Osteoblast (primary cell): ENCODE measurements at places on chromosomes 16 and 17.

DNA sequence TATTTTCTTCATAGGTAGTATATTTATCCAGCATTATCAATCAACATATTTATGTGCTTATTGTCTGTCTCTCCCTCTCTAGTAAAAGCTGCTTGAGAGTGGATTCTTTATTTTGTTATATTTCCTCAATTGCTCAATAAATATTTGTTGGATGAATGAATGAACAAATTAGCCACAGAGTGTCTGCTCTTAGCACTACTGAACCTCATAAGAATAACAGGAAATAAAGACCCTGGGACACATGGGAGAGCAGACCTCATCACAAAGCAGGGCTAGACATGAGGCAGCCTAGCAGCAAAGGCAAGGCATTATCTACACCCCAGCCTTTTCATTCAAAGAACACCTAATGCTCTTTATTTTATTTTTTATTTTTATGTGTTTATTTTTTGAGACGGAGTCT is 34.9 kb upstream of the TANC2 start:
- no peak overlapping the region for H3K4me3 ChIP-seq
- peaks cover 5% of the 10 kb centered on the region for H3K27me3 ChIP-seq
- peaks cover 2% of the 10 kb centered on the region for H3K4me1 ChIP-seq

DNA sequence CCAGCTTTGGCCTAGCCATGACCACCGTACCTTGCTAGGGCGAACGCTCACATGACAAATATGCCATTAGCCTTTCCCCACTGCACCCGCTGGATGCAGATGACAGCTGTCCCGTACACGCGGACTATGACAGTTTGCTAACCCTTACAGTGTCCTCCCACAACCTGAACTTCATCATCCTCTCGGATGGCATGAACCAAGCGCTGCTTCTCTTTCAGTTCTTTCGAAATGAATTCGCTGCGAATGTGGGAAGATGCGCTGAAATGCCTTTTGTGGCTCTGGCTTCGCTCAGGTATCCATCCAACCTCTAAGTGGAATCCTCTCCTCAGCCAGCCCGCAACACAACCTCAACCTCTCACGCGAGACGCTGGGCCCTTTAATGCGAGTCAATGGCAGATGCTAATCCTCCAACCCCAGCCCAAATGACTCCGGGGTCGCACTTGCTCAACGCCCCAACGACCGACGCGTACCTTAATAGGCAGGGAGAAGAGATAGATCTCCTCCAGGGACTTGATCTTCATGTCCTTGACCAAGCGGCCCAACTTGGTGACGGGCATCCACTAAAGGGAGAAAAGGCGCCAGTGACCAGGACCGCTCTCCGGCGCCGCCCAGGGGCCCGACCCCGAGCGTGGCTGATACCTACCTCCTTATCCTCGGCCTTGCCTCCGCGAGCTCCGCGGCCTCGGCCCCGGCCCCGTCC is 670 bp downstream of the RPS2 start:
- peaks cover 28% of the 10 kb centered on the region for H3K36me3 ChIP-seq
- peak overlapping the region; percentile 91 for H3K4me3 ChIP-seq
- peaks cover 26% of the 10 kb centered on the region for H3K4me1 ChIP-seq
- peak; percentile 83 for DNase-seq
- peak overlapping the region; percentile 93 for H3K27ac ChIP-seq
- H3K27me3 ChIP-seq, result no peaks in the 10 kb centered on the region

- H3K4me1 ChIP-seq, result no peaks in the 10 kb centered on the region
- no peak overlapping the region for H3K27ac ChIP-seq
- H3K27me3 ChIP-seq, result no peaks in the 10 kb centered on the region
- no peak overlapping the region for H3K4me3 ChIP-seq
These were observed 105.7 kb downstream of the RBFOX3 start for GRCh38 chr17:79505199-79505598.

GRCh38 chr16:59973966-59974365 is 1239.8 kb upstream of the GOT2 start:
- DNase-seq, result peak; percentile 73
- no peak overlapping the region for H3K27ac ChIP-seq
- H3K4me3 ChIP-seq, result no peak overlapping the region

DNA sequence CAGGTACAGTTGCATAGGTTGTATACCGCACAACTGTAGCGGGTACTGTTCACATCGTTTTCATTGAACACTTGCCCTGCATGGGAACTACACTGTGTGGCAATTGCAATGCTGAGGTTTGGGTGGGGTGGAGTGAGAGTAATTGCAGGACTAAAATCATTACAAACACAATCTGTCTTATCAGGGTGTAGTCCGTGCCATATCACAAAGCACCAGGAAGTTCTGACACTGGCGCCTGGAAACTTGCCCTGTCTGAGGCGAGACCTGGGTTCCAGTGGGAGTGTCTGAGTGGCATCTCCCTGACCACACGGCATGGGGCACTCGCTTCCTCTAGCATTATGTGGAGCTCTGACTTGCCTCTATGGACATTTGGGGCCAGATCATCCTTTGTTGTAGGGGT is 153.4 kb downstream of the RGS9 start:
- no peaks in the 10 kb centered on the region for H3K36me3 ChIP-seq
- no peaks in the 10 kb centered on the region for H3K27me3 ChIP-seq
- no peak overlapping the region for H3K4me3 ChIP-seq
- peaks cover 10% of the 10 kb centered on the region for H3K4me1 ChIP-seq
- H3K27ac ChIP-seq, result no peak overlapping the region

DNA sequence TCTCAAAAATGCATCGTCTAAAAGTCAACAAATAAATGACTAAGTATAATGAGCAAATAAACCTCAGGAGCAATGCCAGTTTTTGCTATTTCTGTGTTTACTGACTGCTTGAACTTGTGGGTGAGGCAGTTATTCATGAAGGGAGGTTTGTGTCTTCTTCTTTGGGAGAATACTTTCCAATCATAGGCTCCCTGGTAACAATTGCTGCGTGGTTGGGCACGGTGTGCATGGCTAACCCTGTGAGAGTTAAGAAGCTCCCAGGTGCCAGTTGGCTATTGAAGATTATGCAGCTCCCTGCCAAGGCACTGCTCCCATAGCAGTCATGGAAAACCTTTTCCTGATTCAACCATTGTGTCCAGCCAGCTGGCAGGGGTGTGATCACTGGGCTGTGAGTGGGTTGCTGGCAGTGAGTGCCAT is 775.9 kb upstream of the GOT2 start:
- no peaks in the 10 kb centered on the region for H3K36me3 ChIP-seq
- H3K4me3 ChIP-seq, result no peak overlapping the region
- no peaks in the 10 kb centered on the region for H3K27me3 ChIP-seq
- DNase-seq, result no peak
- no peak overlapping the region for H3K27ac ChIP-seq

- H3K27ac ChIP-seq, result no peak overlapping the region
- no peaks in the 10 kb centered on the region for H3K36me3 ChIP-seq
- H3K27me3 ChIP-seq, result peaks cover 9% of the 10 kb centered on the region
- no peak for DNase-seq
These were observed 8.0 kb upstream of the CCL1 start for GRCh38 chr17:34370997-34371395.

GRCh38 chr16:84577034-84577803 is 40.7 kb downstream of the COTL1 start:
- no peak overlapping the region for H3K27ac ChIP-seq
- peaks cover under 1% of the 10 kb centered on the region for H3K4me1 ChIP-seq
- peak; percentile 50 for DNase-seq
- H3K4me3 ChIP-seq, result no peak overlapping the region

DNA sequence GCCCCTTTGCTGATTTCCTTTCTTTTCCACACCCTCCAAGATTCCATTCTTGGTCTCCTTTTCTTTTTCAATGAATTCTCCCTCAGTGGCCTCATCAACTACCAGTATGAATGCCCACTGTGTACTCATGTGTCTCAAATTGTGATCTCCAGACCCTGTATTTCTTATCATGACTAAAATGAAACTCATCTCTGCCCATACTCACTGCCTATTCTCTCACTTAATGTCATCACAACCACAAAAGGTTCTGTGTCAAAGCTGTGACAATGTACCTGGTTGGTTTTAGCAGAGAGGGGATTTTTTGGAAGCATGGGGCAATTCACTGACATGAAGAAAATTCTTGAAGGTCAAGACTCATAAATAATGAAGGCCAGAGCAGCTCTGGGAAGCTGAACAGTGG is 11.5 kb upstream of the TBX4 start:
- H3K27ac ChIP-seq, result no peak overlapping the region
- H3K27me3 ChIP-seq, result peaks cover 8% of the 10 kb centered on the region
- no peak overlapping the region for H3K4me3 ChIP-seq
- H3K36me3 ChIP-seq, result no peaks in the 10 kb centered on the region
- H3K4me1 ChIP-seq, result no peaks in the 10 kb centered on the region

DNA sequence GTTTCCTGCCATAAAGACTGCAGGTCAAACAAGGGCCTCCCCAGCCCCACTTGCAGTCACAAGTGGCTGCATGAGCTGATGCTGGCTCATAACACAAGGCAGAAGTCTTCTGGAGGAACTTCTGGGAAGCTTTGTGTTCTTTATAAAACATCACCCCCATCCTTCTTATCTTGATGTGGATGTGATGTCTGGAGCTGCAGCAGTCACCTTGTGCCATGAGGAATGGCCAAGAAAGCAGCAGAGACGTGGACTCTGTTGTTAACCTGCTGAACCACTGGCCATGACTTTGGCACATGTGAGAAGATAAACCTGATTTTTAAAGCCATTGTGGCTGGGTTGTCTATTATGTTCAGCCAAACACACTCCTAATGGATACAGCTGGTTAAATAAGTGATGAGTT is 41.8 kb downstream of the FOXL1 start:
- no peak overlapping the region for H3K4me3 ChIP-seq
- no peaks in the 10 kb centered on the region for H3K27me3 ChIP-seq
- no peaks in the 10 kb centered on the region for H3K36me3 ChIP-seq
- no peak for DNase-seq
- no peak overlapping the region for H3K27ac ChIP-seq
- no peaks in the 10 kb centered on the region for H3K4me1 ChIP-seq

DNA sequence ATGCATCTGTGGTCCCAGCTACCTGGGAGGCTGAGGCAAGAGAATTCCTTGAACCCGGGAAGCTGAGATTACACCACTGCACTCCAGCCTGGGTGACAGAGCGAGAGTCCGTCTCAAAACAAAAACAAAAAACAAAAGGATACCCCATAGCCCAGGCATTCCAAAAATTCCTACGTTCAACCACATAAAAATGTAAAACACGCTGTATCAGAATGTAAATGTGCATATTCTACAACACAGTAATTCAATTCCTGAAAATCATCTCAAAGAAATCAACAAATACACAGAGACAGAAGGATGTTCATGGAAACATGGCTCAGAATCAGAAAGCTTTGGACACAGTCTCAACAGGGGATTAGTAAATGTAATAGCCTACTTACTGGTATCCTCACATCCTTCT is 33.0 kb downstream of the COG7 start:
- no peak overlapping the region for H3K27ac ChIP-seq
- H3K4me1 ChIP-seq, result peaks cover 25% of the 10 kb centered on the region
- H3K4me3 ChIP-seq, result no peak overlapping the region
- no peak for DNase-seq

DNA sequence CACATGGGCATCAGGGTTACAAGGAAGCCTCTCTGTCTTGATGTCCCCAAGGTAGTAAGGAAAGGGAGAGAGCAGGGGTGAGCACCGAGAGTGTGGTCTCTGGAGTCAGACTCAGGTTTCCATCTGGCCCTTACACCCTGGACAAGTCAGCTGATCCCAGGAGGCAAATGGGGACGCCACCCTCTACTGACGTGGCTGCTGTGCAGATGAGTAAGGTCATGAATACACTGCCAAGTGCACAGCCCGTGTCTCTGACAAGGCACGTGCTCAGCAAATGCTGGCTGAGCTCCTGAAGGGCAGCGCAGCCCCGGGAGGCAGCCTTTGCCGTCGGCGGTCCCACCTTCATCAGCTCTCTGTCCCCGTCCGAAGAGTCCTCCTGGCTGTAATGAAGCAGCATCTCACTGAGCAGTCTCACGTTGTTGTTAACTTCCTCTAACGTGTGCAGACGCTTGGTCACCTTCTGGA is 19.4 kb downstream of the GGA3 start:
- DNase-seq, result peak; percentile 97
- peaks cover 85% of the 10 kb centered on the region for H3K36me3 ChIP-seq
- H3K4me1 ChIP-seq, result peaks cover 23% of the 10 kb centered on the region
- H3K27ac ChIP-seq, result peak overlapping the region; percentile 81
- no peak overlapping the region for H3K4me3 ChIP-seq
- H3K27me3 ChIP-seq, result no peaks in the 10 kb centered on the region

DNA sequence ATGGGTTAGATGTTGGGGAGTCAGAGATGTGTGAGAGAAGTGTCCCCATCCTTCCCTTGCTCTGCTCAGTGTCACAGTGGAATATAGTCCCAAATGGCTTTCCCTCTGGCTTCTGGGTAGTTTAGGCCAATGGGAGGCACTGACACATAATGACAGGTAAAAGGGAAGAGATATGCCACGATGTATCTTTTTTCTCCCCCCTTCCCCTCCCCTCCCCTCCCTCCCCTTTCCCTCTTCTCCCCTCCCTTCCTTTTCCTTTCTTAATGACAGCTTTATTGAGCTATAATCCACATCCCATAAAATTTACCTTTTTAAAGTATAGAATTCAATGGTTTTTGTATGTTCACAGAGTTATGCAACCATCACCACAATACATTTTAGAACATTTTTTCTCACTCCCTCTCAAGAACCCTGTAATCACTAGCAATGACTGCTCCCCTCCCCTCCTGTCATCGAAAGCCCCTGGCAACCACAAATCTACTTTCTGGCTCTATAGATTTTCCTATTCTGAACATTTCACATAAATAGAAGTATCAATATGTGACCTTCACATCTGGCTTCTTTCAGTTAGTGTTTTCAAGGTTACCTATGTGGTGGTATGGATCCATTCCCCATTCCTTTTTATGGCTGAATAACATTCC is 617 bp upstream of the CCR7 start:
- peaks cover 8% of the 10 kb centered on the region for H3K4me1 ChIP-seq
- no peak overlapping the region for H3K4me3 ChIP-seq

DNA sequence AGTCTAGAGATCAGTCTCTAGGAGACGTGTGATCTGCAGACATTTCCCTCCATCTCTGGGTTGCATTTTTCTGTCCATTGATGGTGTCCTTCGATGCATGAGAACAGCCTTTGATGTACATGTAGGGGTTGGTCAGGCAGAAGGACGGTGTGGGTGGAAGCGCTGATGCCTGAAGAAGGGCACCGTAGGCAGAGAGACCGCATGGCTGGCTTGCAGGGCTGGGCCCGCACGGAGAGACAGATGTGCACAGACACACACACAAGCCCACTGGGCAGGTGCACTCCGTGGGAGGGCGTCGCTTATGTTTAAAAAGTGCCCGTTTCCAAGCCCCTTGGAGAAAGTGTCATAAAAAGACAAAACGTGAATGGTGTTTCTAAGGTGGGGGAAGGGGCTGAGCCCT is 15.7 kb upstream of the WFIKKN1 start:
- no peaks in the 10 kb centered on the region for H3K27me3 ChIP-seq
- H3K36me3 ChIP-seq, result no peaks in the 10 kb centered on the region
- H3K27ac ChIP-seq, result no peak overlapping the region
- no peak overlapping the region for H3K4me3 ChIP-seq
